ENCODE measurements at places on chromosomes 1 and 21.

GRCh38 chr1:204418174-204419063 is 6.8 kb upstream of the PPP1R15B start:
- DNase-seq, result no peak

DNA sequence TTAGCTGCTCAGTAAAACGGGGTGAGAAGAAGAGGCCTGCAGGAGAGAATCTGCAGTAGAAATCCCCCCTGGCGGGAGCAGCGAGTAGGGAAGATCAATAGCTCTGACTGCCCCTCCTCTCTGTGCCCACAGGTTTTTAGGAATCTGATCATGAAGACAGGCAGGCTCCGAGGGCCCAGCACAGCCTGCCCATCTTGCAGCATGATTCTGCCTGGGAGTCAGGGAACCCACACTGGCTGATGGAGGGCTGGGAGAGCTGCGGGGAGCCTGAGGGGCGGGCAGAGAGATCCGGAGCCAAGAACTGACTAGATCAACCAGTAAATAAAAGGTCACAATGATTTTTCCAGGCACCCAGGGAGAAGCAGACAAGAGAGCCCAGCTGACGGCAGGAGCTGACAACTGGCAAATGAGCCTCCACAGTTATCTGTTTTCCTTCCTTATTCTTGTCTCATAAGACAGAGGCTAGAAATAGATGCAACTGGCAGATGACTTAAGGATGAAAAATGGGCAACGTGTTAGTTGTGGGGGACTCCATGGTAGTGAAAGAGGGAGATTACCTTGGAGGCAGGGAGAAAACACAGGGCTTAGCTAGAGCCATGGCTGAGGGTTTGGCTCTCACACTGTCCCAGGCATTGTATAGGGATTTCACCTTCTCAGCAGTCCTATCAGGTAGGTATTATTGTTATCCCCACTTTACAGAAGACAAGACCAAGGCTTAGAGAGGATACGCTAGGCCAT is 116.2 kb downstream of the PLXNA2 start:
- DNase-seq, result no peak

- DNase-seq, result no peak
Observed at GRCh38 chr1:162388615-162389014, 7.1 kb downstream of the C1orf226 start.

DNA sequence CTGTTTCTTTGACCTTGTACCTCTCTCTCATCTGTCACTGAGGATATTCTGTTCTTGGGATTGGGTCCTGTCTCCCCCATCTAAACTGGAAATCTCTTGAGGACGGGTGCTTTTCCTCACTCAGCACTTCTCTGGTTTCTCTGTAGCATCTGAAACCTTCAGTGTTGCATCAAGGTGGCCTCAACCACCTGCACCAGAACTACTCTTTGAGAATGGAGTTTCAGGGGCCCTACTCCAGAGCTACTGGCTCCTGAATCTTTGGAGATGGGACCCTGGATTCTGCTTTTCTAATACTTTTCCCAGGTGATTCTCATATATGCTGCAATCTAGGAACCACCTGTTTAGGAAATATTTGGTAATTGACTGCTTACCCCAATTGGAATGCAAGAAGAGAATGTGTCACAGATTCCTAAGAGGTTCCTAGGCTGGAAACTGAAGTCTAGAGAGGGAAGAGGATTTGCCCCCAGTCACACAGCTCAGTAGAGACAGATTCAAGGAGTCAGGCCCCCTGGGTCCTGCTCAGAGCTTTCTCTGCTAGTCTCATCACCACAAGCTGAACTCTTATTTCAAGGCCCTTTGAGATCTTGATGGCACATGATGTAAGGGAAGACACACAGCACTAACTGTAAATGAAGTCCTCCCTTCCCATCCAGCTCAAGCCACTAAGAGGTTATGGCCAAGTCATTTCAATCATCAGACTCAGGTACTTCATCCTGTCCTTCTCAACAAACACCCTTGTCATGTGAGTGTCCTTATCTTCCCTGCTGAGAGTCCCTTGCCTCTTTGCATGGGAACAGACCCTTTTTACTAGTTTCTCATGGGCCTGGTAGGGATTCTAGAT is 48.7 kb downstream of the EIF2D start:
- DNase-seq, result no peak

DNA sequence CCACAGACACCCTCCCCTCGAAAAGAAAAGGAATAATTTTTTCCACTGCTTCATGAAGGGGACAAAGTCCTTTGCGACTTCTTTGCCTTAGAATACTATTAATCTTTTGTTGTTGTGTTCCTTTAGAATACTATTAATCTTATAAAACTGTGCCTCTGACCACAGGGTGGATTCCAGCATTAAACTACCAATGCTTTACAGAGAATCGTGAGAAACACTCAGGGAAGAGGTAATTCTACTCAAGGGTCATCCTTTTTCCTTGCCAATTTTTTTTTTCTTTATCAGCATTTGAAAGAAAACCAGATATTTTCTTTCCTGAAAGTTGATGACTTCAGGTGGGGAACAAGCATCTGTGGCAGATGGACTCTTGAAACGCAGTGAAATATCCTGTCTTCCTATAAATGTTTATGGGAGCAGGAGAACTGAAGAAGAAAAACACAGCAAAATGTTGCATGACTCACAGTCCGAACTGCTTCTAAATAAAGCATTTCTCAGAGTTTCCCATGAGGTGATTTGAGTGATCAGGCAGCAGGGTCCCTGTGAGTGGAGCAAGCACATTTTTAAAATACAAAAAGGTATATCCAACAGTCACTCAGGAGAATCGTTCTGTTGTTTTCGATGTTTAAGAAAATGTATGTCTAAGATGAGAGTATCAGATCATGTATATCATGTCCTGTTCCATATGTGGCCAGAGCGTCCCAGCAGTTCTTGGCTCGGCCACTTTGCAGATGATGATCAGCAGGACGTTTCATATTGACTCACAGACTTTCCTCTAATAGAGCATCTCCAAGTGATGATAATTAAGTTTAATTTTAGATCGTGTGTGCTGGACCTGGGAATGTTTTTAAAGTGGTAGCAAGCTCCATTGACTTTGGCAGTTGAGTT is 154.2 kb upstream of the RUNX1 start:
- no peak for DNase-seq

- DNase-seq, result no peak
Observed at GRCh38 chr1:36743286-36744005, 260.7 kb upstream of the CSF3R start.

GRCh38 chr1:208221291-208221622 is 22.9 kb downstream of the PLXNA2 start:
- no peak for DNase-seq

DNA sequence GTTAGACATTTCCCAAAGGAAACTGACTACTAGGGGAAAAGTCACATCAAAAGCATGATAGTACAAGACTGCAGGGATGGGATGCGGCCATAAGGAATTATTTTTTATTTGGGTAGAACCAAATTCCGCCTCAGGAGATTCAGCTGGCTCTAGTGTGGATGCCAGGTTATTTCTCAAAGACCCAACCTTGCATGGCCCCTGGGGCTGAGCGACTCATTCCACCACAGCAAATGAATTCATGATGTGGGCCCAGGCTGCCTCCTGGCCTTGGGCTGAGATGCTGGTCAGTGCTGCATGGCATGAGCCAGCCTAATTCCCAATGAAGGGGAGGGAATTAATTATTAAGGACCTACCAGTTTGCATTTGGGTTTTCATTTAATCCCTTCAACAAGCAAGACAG is 11.8 kb downstream of the TMEM35B start:
- DNase-seq, result no peak

DNA sequence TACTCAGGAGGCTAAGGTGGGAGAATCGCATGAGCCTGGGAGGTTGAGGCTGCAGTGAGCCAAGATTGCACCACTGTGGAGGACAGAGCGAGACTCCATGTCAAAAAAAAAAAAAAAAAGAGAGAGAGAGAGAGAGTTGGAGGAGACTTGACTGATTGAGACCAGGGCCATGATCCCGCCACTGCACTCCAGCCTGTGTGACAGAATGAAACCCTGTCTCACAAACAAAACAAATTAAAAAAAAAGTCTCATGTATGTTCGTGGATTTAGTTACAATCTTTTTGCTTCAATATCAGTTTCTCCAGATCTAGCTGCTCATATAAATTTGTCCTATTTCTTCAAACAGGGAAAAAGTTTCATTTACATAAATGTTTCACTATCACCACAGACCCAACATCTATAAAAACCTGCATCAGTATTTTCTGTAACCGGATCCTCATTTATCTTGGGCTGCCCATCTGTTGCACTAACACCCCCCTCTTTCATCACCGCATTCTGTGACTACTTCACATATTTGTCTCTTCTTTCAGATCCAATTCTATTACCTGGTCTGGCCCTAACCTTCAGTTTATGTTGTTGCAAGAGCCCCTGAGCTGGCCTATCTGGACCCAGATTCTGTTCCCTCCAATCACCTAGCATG is 127.0 kb downstream of the GREM2 start:
- DNase-seq, result no peak

GRCh38 chr21:41750532-41751151 is 16.2 kb downstream of the RIPK4 start:
- no peak for DNase-seq

- peak; percentile 1 for DNase-seq
Observed at GRCh38 chr1:228445843-228446650, 29.4 kb upstream of the TRIM17 start.

- no peak for DNase-seq
Observed at GRCh38 chr1:80054129-80054528, 1047.6 kb upstream of the ADGRL4 start.

DNA sequence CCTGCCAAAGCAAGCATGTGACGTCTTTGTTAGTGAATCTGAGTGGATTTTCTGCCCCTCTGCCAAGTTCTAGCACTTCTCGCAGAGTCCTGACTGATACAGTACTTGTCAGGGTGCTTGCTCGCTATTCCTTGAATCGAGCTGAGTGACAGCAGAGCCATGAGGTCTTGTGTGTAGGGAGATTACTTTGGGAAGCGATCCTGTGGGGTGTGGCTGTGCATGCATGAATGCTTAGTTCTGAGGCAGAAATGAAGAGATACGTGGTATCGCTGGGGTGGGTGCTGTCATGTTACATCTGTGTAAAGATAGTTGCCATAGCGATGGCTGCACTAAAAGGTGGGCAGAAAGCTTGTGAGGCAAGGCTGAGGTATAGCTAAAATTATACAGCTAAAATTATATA is 19.3 kb upstream of the DNAJC28 start:
- no peak for DNase-seq

- no peak for DNase-seq
Observed at GRCh38 chr1:202551683-202552082, 158.6 kb downstream of the SYT2 start.

- no peak for DNase-seq
Observed at GRCh38 chr1:1873186-1873585, 17.7 kb downstream of the GNB1 start.

DNA sequence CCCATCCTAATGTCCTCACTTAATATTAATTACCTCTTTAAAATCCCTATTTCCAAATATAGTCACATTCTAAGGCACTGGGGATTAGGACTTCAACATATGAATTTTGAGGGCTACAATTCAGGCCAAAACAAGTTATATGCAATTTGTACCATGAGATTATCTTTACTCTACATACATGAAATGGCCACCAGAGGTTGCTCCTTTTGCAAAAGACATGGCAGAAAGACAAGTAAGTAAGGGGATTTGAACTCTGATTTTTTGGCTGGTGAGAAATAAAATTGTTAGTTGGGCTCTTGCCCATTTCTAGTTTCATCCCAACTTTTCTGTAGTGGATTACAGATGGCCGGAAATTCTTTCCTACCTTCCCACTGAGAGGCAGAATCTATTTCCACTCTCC is 4.8 kb upstream of the ALG6 start:
- no peak for DNase-seq

DNA sequence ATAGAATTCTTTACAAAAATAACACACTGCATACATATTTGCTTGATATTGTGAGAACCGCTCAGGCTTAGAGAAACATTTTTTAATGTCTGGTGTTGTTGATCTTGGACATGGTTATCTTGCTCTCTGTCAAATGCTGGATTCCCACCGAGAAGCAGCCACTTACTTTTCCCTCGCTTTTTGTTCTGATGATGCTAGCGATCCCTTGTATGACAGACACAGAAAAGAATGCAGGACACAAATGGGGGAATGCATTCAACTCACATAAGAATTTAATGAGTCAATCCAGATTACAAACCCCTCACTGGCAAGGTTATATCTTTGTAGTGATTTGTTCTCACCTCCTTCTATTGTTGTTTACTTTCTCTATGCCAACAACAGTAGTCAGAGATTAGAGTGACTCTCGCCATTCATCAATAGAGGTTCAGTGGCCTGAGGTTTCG is 76.8 kb upstream of the AKT3 start:
- no peak for DNase-seq

- no peak for DNase-seq
Observed at GRCh38 chr1:150192012-150192411, 42.3 kb downstream of the PLEKHO1 start.

DNA sequence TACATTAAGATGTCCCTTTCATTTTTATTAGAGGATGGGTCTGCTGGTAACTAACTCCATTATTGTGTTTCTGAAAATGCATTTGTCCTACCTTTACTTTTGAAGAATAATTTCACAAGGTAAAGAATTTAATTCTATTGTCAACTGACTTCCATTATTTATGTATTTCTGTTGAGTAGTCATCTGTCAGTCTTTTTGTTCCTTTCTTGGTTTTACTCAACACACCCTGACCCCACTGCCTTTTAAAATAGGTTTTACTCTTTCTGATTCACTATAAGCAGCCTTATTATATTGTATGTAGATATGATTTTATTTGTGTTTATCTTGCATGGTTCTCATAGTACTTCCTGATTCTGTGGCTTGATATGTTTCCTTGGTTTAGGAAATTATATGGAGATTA is 237.5 kb downstream of the TGFB2 start:
- DNase-seq, result no peak

GRCh38 chr1:21302747-21303715 is 12.8 kb upstream of the ECE1 start:
- DNase-seq, result no peak

GRCh38 chr1:109137958-109138357 is 24.0 kb downstream of the ELAPOR1 start:
- no peak for DNase-seq

DNA sequence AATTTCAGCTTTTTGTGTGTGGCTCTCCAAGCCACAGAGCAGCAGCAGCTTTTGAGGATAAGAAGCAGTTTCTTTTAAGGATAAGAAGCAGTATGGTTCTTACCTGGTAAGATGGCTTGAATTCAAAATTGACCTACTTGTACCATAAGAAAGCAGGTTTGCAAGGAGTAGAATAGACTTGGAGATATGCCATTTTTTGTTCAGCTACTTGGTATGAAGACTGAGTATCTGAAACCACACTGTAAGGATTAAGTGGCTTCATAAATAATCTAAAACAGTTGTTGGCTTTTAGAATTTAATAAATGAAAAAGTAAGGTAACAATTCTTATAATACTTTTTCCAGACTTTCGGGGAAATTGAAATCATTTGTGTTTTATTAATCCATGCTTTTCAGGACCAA is 74.2 kb downstream of the ATF6 start:
- no peak for DNase-seq

DNA sequence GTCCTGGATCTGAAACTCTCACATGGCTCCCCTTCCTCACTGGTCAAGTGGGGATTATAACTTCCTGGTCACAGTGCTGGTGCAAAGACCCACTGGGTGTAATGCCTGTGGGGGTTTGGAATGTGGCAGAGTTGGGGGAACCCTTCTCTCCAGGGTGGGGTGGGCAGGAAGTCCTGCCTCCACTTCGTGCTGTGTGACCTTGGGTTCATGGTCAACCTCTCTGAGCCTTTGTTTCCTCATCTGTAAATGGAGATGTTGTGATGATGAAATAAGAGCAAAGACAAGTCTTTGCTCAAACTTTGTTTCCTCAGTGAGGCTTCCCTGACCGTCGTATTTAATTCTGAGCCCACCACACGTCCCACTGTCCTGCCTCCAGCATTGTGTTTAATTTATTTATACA is 564.7 kb downstream of the PTPRU start:
- DNase-seq, result no peak
